ENCODE measurements at places on chromosomes 7 and 10.

GRCh38 chr7:31899356-31899927 lies 170.8 kb downstream of the PDE1C start:
- no peak for DNase-seq

GRCh38 chr10:34609287-34609940 lies 205.7 kb downstream of the PARD3 start:
- DNase-seq: no peak

DNA sequence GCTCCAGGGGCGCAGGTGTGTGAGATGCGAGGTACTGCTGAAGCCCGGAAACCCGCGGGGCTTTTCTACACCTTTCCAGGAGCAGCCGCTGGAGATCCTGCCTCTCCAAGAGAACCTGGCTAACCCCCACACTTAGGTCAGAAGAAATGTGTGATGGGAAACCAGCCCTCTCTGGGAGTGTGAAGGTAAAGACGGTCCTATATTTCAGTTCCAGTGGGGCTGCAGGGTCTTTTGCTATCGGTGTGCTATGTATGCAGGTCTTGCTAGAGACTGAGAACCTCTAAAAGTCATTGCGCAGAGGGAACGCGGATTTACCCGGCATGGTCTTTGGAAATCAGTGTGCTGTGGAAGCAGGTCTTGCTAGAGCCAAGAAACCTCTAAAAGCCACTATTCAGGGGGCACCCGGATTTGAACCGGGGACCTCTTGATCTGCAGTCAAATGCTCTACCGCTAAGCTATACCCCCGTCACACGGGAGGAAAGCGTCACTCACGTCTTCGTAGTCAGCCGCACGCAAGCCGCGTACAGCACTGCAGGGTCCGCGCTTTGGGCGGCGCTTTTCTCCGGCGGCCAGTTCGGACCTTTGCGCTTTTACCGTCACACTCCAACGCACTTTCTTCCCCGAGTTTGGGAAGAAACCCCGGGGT lies 46.0 kb downstream of the ZNF777 start:
- DNase-seq: no peak

- DNase-seq: no peak
Measured at GRCh38 chr10:103911021-103911459, 6.9 kb downstream of the STN1 start.

GRCh38 chr10:30445711-30446110 lies 11.7 kb downstream of the MAP3K8 start:
- DNase-seq: no peak

- no peak for DNase-seq
Measured at GRCh38 chr7:85095806-85096205, 91.0 kb downstream of the SEMA3D start.

- no peak for DNase-seq
Measured at GRCh38 chr7:68542831-68543230, 1055.4 kb upstream of the AUTS2 start.

DNA sequence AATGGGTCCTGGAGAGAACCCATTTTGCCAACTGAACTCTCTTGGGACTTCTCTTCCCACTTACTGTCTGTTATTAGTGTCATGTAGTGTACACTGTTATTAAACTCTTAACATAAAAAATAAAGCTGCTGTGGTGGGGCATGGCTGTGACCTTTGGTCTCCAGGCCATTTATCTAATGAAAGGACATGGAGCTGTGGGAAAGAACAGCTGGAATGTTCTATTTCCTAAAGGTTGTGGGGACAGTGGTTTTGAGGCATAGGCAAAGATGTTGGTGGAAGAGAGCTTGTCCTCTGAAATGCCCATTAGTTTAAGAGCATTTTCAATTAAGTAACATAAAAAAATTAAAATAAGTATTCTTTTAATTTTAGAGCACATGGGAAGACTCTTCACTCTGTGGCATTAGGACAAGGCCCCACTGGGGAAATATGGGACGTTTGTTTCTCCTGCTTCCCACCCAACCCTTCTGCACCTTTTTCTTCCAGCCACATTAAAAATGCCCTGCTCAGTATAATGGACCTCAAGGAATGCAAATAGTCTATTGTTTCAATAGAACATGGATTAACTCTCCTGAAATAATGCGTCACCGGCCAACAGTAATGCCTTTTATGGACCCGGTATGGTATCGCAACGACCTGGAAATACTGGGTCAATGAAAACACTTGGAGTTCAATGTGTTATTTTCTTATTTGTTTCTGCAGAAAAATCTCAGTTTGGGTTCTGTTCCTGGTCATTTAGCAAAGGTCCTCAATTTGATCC lies 149.6 kb downstream of the BUB3 start:
- DNase-seq: no peak

- no peak for DNase-seq
Measured at GRCh38 chr7:42726066-42726785, 185.6 kb downstream of the C7orf25 start.

DNA sequence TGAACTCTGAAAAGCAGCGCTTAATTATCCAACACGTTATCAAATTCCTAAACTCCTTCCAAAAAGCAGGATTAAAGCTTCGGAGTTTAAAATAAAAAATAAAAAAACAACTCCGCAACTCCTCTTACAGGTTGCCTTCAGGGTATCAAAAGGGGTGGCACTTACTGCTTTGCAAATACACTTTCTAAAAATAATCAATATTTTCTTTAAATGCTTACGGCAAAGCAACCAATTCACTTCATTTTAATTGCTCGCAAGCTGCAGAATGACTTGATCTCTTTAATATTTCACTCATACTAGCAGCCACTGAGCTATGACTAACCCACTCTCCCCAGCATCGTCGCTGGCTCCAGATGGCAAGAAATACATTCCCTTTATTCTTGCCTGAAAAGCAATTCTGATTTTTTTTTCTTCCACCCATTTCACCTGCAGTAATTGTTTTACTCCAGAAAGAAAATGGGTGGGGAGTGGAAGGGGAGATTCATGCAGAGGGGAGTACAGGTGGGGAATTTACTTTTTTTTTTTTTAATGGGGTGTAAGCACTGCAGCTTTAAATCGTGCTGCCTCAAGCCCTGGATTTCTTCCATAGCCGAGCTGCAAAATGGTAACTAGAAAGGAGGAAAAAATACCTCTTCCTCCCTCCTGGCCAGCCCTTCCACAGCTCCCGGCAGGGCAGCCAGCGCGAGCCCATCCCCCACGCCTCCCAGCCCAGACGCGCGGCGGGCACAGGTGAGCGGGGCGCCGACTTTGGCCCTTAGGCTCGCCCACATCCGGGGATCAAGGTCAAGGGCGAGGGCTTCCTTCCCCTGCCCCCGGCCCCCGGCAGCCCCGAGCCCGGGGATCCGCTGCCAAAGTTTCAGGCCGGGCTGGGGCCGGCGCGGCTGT lies 54.2 kb upstream of the FHIP2A start:
- DNase-seq: no peak
